ENCODE measurements at places on chromosomes 1 and 21.
A peak's percentile ranks its signal among the peaks of the same experiment; 100 is the strongest.

DNA sequence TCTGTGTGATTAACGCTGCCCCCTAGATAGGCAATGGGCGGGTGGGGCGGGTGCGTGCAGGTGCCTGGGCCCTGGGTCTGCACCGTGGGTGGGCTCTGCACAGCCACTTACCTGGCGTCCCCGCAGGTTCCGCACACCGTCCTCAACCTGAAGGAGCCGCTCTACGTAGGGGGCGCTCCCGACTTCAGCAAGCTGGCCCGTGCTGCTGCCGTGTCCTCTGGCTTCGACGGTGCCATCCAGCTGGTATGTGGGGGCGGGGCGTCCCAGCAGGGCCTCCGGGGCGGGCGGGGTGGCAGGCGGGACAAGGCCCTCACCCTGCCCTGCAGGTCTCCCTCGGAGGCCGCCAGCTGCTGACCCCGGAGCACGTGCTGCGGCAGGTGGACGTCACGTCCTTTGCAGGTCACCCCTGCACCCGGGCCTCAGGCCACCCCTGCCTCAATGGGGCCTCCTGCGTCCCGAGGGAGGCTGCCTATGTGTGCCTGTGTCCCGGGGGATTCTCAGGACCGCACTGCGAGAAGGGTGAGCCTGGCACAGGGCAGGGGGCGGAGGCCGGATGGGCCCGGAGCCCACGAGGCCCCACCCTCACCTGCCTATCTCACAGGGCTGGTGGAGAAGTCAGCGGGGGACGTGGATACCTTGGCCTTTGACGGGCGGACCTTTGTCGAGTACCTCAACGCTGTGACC is 22.8 kb downstream of the RNF223 start:
- DNase-seq = no peak

GRCh38 chr1:202580619-202581018 is 129.6 kb downstream of the SYT2 start:
- no peak for DNase-seq

DNA sequence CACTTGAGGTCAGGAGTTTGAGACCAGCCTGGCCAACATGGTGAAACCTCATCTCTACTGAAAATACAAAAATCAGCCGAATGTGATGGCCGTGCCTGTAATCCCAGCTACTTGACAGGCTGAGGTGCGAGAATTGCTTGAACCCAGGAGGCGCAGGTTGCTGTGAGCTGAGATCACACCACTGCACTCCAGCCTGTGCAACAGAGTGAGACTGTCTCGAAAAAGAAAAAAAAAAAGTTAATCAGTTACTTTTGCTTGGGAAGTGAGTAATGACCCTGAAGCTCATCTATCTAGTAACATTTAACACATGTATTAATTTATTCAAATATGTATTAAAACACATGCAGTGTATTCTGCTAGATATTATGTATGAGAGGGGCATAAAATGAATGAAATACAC is 49.4 kb downstream of the ZNF326 start:
- no peak for DNase-seq

DNA sequence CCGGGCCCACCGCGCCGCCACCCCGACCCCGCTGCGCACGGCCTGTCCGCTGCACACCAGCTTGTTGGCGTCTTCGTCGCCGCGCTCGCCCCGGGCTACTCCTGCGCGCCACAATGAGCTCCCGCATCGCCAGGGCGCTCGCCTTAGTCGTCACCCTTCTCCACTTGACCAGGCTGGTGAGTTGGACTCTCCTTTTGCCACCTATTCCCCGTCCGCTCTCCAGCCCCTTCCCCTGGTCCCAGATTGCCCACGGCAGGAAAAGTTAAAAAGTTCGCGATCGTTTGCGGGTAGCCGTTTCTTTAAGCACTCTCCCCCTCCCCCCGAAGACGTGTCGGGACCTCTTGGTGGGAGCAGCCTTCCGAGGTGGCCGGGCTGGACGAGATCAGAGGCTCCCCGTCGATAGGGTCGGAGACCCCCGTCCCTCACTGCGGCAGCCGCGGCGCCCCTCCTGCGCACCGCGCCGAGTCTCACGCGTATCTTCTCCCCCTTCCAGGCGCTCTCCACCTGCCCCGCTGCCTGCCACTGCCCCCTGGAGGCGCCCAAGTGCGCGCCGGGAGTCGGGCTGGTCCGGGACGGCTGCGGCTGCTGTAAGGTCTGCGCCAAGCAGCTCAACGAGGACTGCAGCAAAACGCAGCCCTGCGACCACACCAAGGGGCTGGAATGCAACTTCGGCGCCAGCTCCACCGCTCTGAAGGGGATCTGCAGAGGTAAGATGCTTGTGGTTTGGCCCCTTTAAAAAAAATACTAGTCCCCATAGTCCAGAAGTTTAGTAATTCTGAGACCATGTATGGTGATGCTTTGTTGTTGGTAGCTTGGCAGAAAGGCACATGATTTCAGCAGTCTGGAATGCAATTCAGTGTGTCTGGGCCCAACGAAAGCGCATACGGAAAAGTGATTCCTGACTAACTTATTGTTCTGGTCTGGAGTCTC is 576 bp downstream of the CCN1 start:
- peak; percentile 76 for DNase-seq

GRCh38 chr21:29299046-29299915 is 559 bp downstream of the BACH1 start:
- DNase-seq = peak; percentile 17

DNA sequence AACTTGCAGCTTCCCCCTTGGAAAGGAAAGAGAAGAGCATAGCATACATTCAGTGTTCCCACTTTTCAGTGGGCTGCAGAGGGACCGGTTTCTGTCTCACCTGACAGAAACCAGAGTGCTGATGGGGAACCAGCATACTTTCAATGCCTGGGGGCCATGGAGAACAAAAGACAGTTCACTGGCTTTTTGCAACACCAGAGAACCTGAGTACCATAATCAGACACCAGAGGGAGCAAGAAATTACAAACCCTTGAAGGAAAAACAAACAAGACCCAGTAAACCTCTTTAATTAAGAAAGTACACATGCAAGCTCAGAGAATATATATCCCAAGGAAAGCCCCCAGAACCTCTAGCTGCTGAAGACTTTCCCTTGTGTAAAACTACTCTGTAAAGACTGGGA is 51.1 kb downstream of the CSMD2 start:
- peak; percentile 3 for DNase-seq

DNA sequence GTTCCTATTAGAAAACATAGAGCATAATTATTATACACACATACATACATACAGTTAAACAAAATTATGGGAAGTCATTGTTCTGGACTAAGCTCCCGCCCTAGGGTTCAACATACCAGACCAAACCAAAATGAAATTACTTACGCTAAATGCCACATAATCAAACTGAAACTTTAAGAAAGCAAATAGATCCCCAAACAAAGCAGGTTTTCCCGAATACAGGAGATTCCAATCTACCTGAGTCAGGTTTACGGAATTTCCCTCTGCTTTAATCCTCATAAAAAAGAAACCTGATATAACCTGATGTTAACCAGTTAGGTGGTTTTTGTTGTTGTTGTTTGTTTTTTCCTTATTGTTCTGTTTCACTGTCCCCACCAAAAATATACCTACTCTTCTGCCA is 1886.9 kb downstream of the NCAM2 start:
- no peak for DNase-seq

DNA sequence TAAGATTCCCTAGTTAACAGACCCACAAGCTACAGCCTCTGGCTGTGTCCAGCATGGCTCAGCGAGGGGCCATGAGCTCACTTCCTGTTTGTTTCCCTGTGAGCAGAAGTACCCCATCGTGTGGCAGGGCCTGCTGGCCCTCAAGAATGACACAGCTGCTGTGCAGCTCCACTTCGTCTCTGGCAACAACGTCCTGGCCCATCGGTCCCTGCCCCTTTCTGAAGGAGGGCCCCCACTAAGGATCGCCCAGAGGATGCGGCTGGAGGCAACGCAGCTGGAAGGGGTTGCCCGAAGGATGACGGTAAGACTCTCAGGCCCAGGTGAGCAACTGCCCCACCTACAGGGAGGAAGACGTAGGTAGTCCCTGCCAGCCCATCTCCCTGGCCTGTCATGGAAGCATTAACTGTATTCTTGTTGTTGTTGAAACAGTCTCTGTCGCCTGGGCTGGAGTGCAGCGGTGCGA is 38.2 kb downstream of the ZBTB17 start:
- DNase-seq = no peak

DNA sequence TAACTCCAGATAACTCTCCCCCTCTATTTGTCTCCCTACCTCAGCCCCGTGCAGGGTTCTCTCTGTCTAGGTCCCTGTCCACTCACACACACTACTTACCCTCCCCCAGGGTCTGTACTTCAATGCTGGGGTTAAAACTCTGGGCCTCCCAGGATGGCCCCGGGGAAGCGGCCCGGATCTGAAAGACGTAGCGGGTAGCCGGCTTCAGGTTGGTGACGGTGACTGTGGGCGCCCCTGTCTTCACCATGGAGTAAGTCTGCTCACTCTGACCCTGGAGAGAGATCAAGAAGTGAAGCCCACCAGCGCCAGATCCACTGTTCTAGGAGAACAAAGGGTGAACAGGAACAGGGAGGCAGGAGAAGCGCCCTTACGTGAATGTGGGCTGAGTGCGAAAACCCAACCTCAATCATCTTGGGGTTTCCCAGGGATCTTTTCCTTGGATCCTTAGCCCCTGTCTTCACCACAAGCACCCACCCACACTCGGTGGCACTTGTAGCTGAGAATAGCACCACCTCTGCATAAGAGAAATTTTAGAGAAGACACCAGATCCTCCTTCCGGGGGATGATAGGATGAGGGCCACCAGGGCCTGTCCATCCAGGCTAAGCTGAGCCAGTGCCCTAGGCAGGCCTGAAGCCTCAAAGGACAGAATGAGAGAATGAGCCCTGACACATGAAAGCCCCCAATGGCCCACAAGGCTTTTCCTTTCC is 33.5 kb downstream of the EPHA10 start:
- DNase-seq = no peak

GRCh38 chr1:221736714-221737113 is 5.2 kb downstream of the DUSP10 start:
- DNase-seq = no peak

DNA sequence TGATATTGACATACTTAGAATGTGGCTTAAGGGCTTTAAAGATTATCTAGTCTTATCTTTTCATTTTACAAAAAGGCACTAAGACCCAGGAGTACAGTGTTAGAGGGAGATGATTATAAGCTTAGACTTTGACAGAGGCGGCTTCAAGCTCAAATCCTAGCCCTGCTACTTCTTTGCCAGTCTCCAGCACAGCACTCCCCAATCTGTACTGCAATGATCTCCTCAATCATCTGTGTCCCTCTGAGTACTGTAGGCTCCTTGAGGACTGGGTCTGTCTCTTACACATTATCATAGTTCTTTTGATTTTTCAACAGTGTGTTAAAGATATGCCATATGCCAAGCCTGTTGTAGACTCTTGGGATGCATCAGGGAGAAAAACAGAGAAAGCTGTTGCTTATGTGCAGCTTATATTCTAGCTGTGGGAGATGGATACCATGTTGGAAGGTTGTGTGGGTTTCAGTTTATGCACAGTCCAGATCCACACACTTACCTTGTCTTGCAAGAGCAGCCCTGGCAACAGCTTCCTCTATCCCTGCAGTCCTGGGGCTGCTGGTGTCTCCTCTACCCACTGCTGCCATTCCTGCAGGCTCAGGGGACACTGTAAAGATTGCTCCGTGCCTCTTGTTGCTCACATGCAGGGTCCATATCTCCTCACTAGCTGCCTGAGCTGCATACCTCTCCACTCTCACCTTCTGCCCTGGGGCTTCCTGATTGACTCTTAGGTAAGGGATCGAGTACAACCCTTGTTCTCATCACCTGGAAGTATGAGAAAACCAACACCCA is 103.9 kb upstream of the TSPAN2 start:
- no peak for DNase-seq

DNA sequence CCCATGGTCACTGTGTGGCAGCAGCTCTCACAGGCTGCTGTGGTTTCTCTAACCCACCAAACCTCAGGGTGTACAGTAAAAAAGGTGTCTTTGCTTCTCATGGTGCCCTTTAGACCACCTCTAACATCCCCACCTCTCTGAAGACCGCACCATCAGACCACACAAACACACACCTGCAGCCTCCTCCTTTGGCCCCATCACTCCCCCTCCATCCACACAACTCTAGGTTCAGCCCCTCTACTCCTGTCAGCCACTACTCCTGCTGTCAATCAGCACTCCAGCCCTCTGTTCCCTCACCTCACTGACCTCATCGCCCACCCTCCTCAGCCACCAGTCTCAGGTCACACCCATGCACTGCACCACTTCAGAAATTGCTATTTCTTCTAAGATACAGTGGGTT is 7.5 kb downstream of the ZNF692 start:
- no peak for DNase-seq

DNA sequence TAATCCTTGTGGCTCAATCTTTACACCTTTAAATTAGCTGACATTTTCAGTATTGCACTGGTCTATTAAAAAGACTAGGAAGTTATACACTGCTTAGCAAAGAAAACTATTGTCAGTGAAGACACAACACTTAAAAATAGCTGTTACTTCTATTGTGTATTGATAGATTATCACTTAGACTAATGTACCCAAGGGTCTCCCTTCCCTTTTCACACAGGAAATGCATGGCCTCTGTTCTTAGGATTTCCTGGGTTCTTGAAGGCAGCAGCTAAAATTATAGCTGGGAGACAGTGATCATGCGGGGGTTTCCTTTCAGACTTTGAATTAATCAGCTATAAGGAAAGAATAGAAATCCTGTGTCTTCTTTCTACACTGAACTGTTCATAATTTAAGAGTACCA is 12.8 kb downstream of the DIP2A start:
- DNase-seq = no peak

- DNase-seq = no peak
Measured at GRCh38 chr1:19367584-19368041, 55.5 kb downstream of the SLC66A1 start.

- DNase-seq = no peak
Measured at GRCh38 chr1:110102081-110102480, 10.2 kb upstream of the UBL4B start.

DNA sequence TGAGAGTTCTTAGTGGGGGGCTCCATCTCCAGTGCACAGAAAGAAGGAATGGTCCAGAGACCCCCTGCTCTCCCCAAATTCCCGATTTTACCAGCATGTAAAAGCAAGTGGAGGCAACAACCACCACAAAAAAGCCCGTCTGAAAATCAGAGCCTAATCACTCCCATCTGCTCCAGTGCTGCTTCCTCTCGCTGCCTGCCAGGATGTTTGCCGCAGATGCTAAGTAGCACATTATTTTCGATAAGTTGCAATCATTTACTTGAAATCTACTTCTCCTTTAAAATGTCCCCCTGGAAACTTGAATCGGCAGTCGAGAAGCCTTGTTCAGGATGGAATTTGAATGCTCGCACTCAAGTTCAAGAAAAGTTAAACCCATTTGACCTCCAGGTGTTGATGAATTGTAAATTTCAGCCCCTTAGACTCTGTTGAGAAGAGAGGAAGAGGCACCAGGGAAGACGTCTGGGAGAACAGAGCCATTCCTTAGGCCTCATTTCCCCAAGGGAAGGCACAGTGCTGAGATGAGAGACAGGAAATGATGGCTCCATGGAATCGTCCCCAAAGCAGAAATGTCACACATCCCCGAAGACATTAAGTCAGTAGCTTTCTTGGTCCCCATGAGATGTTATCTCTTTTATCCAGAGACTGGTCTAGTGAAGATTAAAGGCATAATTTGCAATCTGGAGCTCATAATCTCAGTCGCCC is 221.3 kb downstream of the PBX1 start:
- DNase-seq = no peak

DNA sequence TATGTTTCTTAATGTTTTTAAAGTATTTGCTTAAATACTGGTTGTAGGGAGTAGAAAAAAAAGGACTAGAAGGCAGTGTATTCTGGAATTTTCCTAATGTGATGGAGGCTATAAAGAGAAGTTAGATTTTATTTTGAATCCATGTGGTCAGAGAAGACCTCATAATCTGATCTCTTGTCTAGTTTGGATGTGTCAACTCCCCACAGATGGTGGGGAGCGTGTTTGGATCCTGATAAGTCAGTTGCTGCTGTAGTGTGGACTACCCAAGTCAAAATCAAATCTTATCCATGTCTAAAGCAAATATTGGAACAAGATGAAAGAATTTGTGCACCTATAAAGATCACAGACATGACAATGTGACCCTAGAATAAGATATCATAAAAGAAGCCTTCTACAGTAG is 918.0 kb downstream of the LTN1 start:
- DNase-seq = no peak

Data from A549 (cell line).